ENCODE measurements at places on chromosomes 13 and 19.
A peak's percentile ranks its signal among the peaks of the same experiment; 100 is the strongest.

DNA sequence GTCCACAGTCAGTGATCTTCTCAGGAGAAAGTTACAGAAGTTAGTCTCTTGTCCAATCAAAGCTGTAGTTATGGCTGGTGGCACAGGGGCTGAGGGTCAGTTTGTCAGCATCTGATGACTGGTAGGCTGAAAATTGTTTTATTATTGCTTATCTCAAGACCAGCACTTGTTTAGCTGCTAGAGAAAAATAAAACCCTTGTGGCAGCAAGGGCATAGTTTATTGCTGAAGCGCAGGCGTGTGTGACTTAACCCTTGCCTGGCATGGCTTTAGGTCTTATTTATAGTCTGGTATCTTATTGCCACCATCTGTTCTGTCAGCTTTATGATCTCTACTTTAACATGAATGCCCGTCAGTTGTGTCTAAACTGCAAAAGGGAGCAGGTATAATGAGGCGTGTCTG is 154.7 kb downstream of the USP12 start:
- DNase-seq = no peak

DNA sequence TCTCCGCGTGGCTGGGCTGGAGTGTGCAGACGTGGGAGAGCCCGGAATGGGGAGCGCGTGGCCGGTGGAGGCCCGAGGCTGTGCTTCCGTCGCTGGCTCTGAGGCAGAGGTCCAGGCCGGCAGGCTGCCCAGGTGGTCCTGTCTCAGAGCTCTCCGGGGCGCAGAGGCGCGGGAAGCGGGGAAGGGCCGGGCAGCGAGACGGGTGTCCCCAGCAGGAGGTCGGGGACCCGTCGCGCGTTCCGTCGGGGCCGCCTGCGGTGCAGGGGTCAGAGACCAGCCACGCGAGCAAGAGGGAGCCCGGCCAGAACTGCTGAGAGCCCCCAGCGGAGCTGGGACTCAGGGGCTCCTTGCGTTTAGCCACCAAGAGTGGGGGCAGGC is 1.3 kb upstream of the C1QTNF9 start:
- DNase-seq = no peak

DNA sequence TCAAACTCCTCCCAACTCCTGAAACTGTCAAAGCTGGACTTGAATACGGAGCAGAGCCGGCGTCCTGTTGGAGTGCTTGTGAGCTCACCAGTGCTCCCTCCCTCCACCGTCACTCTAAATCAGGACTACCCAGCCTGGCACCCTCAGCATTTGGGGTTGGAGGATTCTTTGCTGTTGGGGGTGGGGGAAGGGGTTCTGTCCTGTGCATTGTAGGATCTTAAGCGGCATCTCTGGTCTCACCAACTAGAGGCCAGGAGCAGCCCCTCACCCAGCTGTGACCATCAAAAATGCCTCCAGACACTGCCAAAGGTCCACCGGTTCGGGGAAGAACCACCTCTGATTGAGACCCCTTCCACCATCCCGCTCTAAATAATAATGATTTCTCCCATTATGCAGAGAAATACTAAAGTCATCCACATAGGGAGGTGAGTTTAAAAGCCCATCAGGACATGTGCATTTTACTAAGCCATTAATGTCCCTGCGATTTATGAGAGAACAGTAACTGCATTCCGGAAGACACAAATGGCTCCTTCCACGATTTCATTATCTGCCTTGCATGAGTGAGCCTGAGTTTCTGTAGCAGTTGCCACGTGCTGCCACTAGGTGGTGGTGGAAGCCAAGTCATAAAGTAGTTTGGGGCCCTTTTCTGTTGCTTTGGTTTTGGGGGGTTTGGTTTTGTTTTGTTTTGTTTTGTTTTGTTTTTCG is 16.1 kb upstream of the USP29 start:
- DNase-seq = peak; percentile 46

DNA sequence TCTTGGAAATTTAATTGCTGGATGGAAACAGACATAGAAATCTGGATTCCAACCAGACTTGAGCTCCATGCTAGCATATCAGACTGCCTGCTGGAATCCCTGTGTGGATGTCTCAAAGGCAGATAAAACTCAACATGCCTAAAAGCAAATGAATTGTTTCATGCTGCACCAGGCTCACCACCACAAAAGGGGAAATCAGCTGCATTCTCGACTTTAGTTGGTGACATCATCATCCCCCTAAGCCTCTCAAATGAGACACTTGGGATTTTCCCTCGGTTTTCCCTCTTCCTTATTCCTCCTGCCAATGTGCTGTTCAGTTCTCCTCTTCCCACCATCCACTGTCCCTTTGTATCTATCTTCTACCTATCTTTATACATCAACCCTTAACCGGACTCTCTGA is 134.3 kb downstream of the ZDHHC20 start:
- no peak for DNase-seq

DNA sequence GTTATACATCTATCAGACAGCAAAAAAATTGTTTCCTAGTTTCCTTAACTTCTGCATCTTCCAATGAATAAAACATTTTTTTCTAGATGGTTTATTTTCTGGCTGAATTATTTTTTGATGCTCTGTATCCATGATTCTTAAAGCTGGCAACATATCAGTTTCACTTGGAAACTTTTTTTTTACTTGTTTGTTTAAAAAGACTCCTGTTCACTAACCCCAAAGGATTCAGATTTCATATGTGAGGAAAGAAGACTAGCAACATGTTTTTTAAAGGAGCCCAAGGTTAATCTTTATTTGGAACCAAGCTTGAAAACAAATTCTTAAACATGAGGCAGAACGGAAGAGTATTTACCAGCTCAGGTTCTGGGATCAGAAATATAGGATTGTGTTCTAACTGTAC is 632.3 kb downstream of the SLITRK6 start:
- DNase-seq = no peak

GRCh38 chr19:17811681-17812080 is 9.6 kb downstream of the INSL3 start:
- DNase-seq = no peak

DNA sequence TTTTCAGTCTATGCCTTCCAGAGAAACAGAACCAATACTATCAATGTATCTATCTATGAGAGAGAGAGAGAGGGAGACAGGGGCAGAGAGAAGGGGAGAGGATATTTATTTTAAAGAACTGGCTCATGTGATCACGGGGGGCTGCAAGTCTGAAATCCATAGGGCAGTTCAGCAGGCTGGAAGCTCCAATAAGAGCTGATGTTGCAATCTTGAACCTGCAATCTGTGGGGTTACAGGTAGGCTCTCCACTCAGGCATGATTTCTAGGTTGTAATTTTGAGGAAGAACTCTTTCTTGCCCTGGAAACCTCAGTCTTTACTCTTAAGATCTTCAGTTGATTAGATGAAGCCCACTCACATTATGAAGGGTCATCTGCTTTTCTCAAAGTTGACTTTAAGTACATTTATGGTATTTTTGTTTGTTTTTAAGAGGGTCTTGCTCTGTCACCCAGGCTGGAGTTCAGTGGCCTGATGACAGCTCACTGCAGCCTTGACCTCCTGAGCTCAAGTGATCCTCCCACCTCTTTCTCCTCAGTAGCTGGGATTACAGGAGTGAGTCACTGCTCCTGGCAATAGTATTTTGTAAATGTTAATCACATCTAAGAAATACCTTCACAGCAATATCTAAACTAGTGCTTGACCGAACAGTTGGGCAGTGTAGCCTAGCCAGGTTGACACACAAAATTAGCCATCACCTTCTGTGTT is 376.4 kb downstream of the FGF9 start:
- no peak for DNase-seq

- DNase-seq = no peak
Observed at GRCh38 chr19:15609261-15609660, 5.8 kb upstream of the CYP4F8 start.

- DNase-seq = no peak
Observed at GRCh38 chr19:19120308-19121231, 17.7 kb downstream of the TMEM161A start.

- DNase-seq = no peak
Observed at GRCh38 chr13:25630329-25630900, 258.6 kb downstream of the ATP8A2 start.

- no peak for DNase-seq
Observed at GRCh38 chr19:3725121-3725520, 16.9 kb downstream of the TJP3 start.

DNA sequence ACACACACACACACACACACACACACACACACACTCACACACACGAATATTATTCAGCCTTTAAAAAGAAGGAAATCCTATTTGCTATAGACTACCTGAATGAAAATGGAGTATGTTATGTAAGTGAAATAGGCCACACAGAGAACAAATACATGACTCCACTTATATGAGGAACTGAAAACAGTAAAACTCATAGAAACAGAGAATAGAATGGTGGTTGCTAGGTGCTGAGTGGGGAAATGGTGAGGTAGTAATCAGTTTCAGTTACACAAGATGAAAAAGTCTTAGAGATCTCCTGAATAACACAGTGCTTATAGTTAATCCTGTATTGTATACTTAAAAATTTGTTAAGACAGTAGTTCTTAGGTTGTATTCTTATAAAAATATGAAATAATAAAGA is 8.2 kb downstream of the ZNF677 start:
- DNase-seq = no peak

- DNase-seq = no peak
Observed at GRCh38 chr13:50494138-50494537, 349.4 kb downstream of the DLEU7 start.

DNA sequence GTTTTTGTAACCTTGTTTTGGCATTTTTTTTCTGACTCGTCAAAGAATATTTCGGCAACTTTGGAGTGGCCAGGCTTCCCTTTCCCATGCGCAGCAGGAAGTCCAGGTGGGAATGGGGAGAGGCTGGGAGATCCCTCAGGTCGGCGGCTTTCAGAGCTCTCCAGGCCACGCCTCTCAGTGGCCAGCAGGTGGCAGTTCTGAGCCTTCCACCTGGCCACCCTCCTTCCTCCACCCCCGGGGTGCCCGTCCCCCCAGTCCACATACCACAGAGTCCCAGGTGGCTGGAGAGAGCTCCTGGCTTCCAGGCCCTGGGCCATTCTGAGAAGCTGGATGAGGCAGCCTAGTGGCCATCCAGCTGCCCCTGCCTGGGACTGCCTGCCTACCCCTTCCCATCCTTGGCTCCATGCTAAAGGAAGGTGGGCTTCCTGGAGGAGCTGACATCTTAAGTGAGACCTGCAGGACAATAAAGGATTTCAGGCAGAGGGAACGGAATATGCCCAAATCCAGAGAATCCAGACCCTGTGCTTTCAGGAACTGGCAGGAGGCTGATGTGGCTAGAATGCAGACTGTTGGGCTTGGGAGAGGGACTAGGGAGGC is 46.3 kb downstream of the CCNE1 start:
- DNase-seq = no peak

DNA sequence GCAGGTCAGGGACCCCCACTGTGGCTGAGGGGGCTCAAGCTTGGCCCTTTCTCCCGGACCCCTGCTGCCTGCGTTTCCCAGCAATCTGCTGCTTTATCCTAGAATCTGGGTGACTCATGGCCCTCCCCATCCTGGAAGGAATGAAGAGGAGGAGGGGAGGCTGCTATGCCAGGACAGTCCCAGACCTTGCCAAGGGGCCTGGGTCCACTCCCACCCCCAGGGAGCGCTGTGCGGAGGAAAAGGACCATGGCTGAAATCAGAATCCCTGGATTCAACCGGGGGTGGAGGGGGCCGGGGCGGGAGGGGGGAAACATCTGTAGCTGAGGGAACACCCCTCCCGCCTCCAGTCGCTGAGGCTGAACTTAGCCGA is 20.5 kb downstream of the ZNF114 start:
- no peak for DNase-seq

- DNase-seq = no peak
Observed at GRCh38 chr13:45206340-45206739, 5.5 kb upstream of the KCTD4 start.

Data from GM19239 (cell line).